Caki2 (cell line): ENCODE measurements at places on chromosomes 3 and 15.

DNA sequence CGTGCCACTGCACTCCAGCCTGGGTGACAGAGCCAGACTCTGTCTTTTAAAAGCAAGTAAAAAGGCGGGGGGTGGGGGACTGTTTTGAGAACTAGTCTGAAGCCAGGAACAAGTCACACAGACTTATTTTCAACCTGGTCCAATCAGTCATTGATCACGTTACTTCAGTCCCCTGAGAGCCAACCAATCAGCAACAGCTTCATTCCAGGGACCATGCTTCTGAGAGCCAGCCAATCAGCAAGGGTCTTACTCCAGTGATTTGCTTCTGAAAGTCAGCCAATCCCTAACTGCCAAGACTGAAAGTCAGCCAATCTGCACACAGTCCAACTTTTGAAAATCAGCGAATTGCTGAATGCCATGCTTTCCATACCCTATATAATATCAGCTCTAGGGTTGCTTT lies 48.6 kb upstream of the C15orf39 start:
- no peak for DNase-seq

GRCh38 chr3:46419816-46420215 lies 12.8 kb downstream of the CCRL2 start:
- no peak for DNase-seq

- DNase-seq: peak; percentile 60
Observed at GRCh38 chr3:71128961-71129360, 454.6 kb downstream of the FOXP1 start.

- no peak for DNase-seq
Observed at GRCh38 chr3:190575437-190576185, 61.7 kb downstream of the IL1RAP start.

GRCh38 chr3:123002100-123002748 lies 25.3 kb downstream of the SEMA5B start:
- DNase-seq: no peak

- DNase-seq: peak; percentile 23
Observed at GRCh38 chr3:53941950-53942349, 50.3 kb upstream of the SELENOK start.

DNA sequence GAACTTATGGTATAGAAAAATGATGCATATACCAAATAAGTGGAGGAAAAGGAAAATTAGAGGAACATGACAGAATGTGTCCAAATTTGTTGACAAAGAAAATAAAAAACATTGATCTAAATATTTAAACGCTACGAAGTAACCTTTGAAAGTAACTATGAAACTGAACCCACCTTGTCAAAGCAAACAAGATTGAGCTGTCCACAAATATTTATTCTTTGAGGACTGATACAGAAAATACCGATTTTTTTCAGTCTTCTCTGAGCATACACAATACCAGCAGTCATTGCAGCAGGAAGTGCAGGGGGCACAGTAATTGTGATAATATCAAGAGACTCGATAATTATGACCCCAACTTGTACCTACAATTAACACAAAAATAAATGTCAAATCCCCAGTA lies 40.0 kb downstream of the ATP13A3 start:
- DNase-seq: no peak

DNA sequence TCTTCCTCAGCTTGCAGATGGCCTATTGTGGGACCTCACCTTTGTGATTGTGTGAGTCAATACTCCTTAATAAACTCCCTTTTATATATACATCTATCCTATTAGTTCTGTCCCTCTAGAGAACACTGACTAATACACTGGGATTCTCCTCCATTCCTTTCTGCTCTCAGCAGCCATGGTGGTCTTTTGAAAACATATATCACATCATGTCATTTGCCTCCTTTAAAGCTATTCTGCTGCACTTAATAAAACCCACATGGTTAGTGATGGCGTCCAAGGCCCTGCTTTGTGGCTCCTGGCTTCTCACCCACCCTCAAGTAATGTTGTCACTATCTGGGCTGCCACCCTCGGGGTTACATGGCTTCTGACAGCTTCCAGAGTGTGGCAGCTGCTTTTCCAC lies 169.5 kb downstream of the CADPS start:
- DNase-seq: no peak

- DNase-seq: peak; percentile 78
Observed at GRCh38 chr3:152026033-152026556, 152.7 kb downstream of the SUCNR1 start.

GRCh38 chr3:11494131-11494916 lies 149.4 kb downstream of the VGLL4 start:
- no peak for DNase-seq
